ENCODE measurements at places on chromosomes 2 and 18.

GRCh38 chr2:2827046-2827636 lies 496.1 kb upstream of the MYT1L start:
- H3K4me3 ChIP-seq: no peak overlapping the region
- H3K27ac ChIP-seq: no peak overlapping the region
- H3K4me1 ChIP-seq: no peaks in the 10 kb centered on the region
- no peaks in the 10 kb centered on the region for H3K36me3 ChIP-seq
- no peaks in the 10 kb centered on the region for H3K27me3 ChIP-seq
- DNase-seq: peak; percentile 18

DNA sequence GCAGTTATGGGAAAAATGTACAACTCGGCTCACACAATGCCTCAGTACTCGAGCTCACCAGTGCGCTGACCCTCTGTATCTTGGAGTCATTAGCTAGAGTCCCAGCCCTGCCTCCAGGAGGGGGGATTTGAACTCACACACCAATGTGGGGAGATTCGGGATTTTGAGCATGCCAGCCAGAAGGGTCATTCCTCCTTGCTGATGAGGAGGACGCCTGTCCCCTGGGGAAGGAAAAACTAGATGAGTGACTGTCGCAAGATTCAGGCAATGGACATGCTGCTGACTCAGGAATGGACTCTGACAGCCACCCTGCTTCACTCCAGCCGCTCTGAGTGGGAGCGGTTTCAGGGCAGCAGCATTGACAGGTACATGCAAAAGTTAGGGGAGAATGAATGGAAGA lies 20.6 kb downstream of the FIGN start:
- H3K4me1 ChIP-seq: no peaks in the 10 kb centered on the region
- no peak overlapping the region for H3K4me3 ChIP-seq
- H3K36me3 ChIP-seq: no peaks in the 10 kb centered on the region
- H3K27me3 ChIP-seq: no peaks in the 10 kb centered on the region

GRCh38 chr2:237674731-237675276 lies 47.4 kb downstream of the LRRFIP1 start:
- no peaks in the 10 kb centered on the region for H3K27me3 ChIP-seq
- H3K4me1 ChIP-seq: peaks cover 71% of the 10 kb centered on the region
- H3K4me3 ChIP-seq: peak overlapping the region; percentile 29
- peak; percentile 94 for DNase-seq

GRCh38 chr2:179995741-179996515 lies 11.2 kb downstream of the CWC22 start:
- no peak overlapping the region for H3K27ac ChIP-seq
- H3K4me3 ChIP-seq: no peak overlapping the region
- no peaks in the 10 kb centered on the region for H3K27me3 ChIP-seq
- H3K36me3 ChIP-seq: peaks cover 28% of the 10 kb centered on the region
- DNase-seq: no peak
- no peaks in the 10 kb centered on the region for H3K4me1 ChIP-seq

GRCh38 chr2:20541651-20542050 lies 94.8 kb downstream of the RHOB start:
- H3K27ac ChIP-seq: no peak overlapping the region
- no peak overlapping the region for H3K4me3 ChIP-seq
- no peaks in the 10 kb centered on the region for H3K4me1 ChIP-seq
- no peak for DNase-seq
- no peaks in the 10 kb centered on the region for H3K27me3 ChIP-seq
- no peaks in the 10 kb centered on the region for H3K36me3 ChIP-seq

- H3K4me3 ChIP-seq: no peak overlapping the region
- H3K27ac ChIP-seq: no peak overlapping the region
- H3K4me1 ChIP-seq: no peaks in the 10 kb centered on the region
- no peaks in the 10 kb centered on the region for H3K27me3 ChIP-seq
- no peaks in the 10 kb centered on the region for H3K36me3 ChIP-seq
These were observed 104.5 kb downstream of the TDRD15 start for GRCh38 chr2:21228041-21228895.

- no peak for DNase-seq
- H3K27me3 ChIP-seq: peaks cover 6% of the 10 kb centered on the region
- no peaks in the 10 kb centered on the region for H3K36me3 ChIP-seq
- H3K4me3 ChIP-seq: no peak overlapping the region
- H3K27ac ChIP-seq: no peak overlapping the region
These were observed 46.4 kb upstream of the PMAIP1 start for GRCh38 chr18:59853380-59853779.

DNA sequence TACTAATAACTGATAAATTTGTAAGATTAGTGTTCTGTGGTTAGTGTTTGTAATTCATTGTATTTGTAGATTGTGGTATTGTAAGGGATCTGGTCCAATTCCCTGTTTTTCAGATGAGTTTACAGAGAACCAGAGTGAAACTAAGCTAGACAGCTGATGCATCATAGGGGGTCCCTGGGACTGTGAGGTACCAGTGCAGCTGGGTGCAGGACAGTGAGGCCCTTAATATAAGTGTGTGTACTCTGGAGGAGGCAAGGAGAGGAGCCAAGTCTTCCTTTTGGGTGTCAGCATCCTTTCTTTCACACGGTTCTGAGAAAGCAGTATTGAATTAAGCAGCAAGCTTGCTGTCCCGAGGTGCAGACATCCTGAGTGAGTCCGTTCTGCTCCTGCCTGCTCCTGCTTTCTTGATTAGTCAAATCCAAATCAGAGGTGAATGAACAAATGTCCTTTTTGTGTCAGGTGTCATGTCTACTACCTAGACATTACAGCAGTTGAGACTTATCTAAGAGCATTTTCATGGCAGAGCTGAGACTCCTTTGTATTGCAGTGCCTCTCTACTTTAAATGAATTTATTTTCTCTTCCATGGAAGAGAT lies 194.9 kb downstream of the MCFD2 start:
- no peak overlapping the region for H3K4me3 ChIP-seq
- H3K27me3 ChIP-seq: no peaks in the 10 kb centered on the region
- no peak overlapping the region for H3K27ac ChIP-seq
- H3K36me3 ChIP-seq: no peaks in the 10 kb centered on the region
- DNase-seq: no peak

DNA sequence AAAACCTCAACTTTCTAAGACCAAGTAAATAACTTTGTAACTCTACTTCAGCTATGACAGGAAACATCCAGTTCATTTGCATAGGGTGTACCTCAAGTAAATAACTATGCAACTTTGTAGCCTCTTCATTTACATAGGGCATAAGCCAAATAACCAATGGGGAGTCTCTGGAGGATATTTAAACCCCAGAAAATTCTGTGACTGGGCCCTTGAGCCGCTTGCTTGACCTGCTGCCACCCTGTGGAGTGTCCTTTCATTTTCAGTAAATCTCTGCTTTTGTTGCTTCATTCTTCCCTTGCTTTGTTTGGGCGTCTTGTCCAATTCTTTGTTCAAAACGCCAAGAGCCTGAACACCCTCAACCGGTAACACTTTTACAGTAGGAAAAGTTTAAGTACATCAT lies 1112.7 kb upstream of the NRXN1 start:
- H3K4me1 ChIP-seq: no peaks in the 10 kb centered on the region
- no peaks in the 10 kb centered on the region for H3K27me3 ChIP-seq
- H3K4me3 ChIP-seq: no peak overlapping the region
- H3K27ac ChIP-seq: no peak overlapping the region
- no peak for DNase-seq
- no peaks in the 10 kb centered on the region for H3K36me3 ChIP-seq

DNA sequence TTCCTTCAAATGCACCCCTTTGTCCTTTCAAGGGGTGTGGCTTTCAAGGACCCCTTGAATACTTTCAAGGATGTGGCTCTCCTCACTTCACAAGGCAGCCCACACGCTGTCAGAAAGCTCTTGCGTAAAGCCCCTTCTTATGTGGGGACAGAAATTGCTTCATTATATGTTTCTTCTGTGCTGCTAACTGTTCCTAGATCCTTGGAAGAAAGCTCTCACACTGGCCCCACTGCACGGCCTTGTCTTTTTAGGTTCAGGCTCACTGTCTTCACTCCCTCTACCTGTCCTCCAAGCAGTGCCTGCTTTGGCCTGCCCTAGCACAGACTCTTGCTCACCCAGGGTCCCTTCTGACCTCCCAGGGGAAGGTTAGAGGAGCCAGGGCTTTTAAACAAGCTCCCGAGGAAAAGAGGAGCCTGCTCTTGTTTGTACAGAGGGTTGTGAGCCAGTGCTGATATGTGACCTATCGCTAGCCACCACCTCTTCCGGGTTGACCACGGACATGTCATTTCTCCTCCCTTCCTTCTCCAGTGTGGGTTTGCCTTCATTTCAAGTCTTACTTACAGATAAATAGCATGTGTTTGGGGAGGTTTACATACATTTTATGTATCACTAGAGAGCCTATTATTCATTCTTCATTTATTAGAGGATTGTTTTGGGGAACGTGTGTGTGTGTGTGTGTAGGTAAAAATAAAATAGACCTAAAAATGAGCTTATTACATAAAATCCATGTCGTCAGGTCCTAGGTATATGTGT lies 94.7 kb downstream of the RTN4 start:
- no peaks in the 10 kb centered on the region for H3K27me3 ChIP-seq
- H3K4me3 ChIP-seq: no peak overlapping the region
- H3K36me3 ChIP-seq: no peaks in the 10 kb centered on the region
- H3K4me1 ChIP-seq: peaks cover 3% of the 10 kb centered on the region
- no peak for DNase-seq

- H3K27me3 ChIP-seq: peaks cover 6% of the 10 kb centered on the region
- H3K4me3 ChIP-seq: no peak overlapping the region
- H3K36me3 ChIP-seq: no peaks in the 10 kb centered on the region
- DNase-seq: no peak
- H3K4me1 ChIP-seq: no peaks in the 10 kb centered on the region
These were observed 229.9 kb downstream of the ACKR3 start for GRCh38 chr2:236799391-236800026.

GRCh38 chr2:180742801-180743200 lies 237.6 kb upstream of the UBE2E3 start:
- no peak for DNase-seq
- no peaks in the 10 kb centered on the region for H3K36me3 ChIP-seq
- no peak overlapping the region for H3K27ac ChIP-seq
- H3K4me3 ChIP-seq: no peak overlapping the region
- H3K4me1 ChIP-seq: no peaks in the 10 kb centered on the region
- no peaks in the 10 kb centered on the region for H3K27me3 ChIP-seq

- H3K4me3 ChIP-seq: no peak overlapping the region
- H3K27me3 ChIP-seq: no peaks in the 10 kb centered on the region
- peaks cover 62% of the 10 kb centered on the region for H3K36me3 ChIP-seq
- no peaks in the 10 kb centered on the region for H3K4me1 ChIP-seq
- no peak for DNase-seq
These were observed 109.1 kb downstream of the WDSUB1 start for GRCh38 chr2:159177357-159177756.

- H3K36me3 ChIP-seq: no peaks in the 10 kb centered on the region
- H3K4me1 ChIP-seq: no peaks in the 10 kb centered on the region
- H3K4me3 ChIP-seq: no peak overlapping the region
- no peak for DNase-seq
These were observed 121.3 kb downstream of the MYCN start for GRCh38 chr2:16061441-16062217.

DNA sequence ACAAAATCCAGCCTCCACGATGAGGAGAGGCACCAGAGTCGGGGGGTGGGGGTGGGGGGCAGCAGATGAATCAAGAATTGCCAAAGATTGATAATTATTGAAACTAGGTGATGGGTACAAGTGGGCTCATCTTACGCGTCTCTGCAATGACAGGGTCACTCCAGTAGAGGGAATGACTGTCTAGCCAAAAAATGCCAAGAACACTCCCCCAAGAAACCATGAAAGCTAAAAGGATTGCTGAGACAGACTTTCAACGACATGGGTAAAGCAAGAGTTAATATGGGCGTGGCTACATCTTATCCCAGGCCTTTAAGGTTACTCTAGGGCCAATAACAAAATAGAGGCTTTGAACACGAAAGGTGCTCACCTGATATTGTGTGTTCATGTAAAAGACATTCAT lies 86.5 kb downstream of the STK39 start:
- peaks cover 5% of the 10 kb centered on the region for H3K36me3 ChIP-seq
- no peaks in the 10 kb centered on the region for H3K27me3 ChIP-seq
- H3K4me3 ChIP-seq: no peak overlapping the region
- no peak overlapping the region for H3K27ac ChIP-seq

- no peak overlapping the region for H3K4me3 ChIP-seq
- H3K4me1 ChIP-seq: no peaks in the 10 kb centered on the region
- DNase-seq: no peak
- H3K27me3 ChIP-seq: no peaks in the 10 kb centered on the region
These were observed 1442.6 kb downstream of the SUCLG1 start for GRCh38 chr2:83016343-83017110.

DNA sequence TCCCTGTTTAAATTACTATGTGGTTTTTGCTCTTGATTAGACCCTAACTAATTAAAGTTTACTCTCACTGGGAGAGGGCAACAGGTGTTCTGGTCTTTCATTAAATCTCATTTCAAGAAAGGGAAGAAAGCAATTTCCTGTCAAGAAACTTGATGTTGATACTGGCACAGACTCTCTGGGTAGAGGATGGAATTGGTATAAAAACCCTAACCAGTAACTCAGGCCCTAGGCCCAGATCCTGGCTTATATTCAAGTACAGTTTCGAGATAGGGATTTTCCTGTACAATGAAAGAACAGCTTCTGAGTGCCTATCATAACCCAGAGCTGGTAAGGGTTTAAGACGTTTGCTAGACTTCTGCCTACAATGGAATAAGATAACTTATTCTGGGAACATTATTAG lies 61.6 kb upstream of the ACYP2 start:
- H3K36me3 ChIP-seq: peaks cover 3% of the 10 kb centered on the region
- H3K4me1 ChIP-seq: no peaks in the 10 kb centered on the region
- no peaks in the 10 kb centered on the region for H3K27me3 ChIP-seq
- H3K4me3 ChIP-seq: no peak overlapping the region

DNA sequence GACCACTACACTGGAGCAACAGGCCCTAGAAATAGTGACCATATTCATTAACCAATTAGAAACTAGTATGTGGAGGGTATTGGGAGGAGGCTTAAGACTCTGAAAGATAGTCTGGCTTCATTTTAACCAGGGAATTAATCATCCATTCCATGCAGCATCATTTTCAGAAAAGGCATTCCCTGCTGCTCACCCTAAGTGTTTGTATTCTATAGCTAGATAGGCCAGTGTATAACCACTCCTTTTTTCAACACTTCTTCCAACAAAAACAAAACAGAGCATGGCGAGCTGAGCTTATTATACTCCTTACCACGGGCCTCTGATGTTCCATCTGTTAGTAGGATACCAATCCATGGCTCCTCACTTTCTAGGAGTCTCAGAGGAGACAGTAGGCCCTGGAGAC lies 112.0 kb upstream of the PKDCC start:
- no peak overlapping the region for H3K27ac ChIP-seq
- no peaks in the 10 kb centered on the region for H3K27me3 ChIP-seq
- no peaks in the 10 kb centered on the region for H3K36me3 ChIP-seq
- H3K4me3 ChIP-seq: no peak overlapping the region
- peaks cover 8% of the 10 kb centered on the region for H3K4me1 ChIP-seq

DNA sequence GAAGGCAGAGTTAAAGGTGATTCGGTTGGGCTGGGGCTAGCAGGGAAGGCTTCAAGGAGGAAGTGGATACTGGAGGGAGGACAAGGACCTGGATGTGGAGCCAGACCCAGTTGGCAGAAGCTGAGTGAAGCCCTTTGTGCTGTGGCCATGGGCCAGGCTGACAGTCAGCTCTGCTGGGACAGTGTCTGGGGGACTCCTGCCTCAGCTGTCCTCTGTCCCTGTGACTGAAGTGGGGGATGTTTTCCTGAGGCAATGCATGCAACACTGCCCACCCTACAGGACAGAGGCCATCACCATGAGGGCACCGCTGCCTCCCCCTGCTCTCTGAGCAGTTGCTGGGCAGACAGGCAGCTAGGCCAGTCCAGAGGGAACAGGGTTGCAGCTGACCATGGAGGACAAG lies 40.0 kb downstream of the ST8SIA5 start:
- no peaks in the 10 kb centered on the region for H3K36me3 ChIP-seq
- no peaks in the 10 kb centered on the region for H3K27me3 ChIP-seq
- no peak overlapping the region for H3K27ac ChIP-seq
- H3K4me1 ChIP-seq: peaks cover 9% of the 10 kb centered on the region
- H3K4me3 ChIP-seq: no peak overlapping the region
